ENCODE measurements at places on chromosomes 4 and X. TPM values are rescaled to one million over a fixed set of nuclear protein-coding genes. Genes with fewer than 3 reads are reported as not detected.

Gene MEPE
- total RNA-seq = not detected

Gene NXF2B
- not detected for total RNA-seq

Gene POF1B
- total RNA-seq = 0.05 TPM

Gene RASSF6
- total RNA-seq = 0.25 TPM

Gene TMEM47
- not detected for total RNA-seq

Gene CWH43
- not detected for total RNA-seq

Gene OPHN1
- total RNA-seq = not detected

Gene SPP1
- not detected for total RNA-seq

Gene SOWAHB
- not detected for total RNA-seq

Gene HHIP
- total RNA-seq = not detected

Gene GAB1
- total RNA-seq = 0.27 TPM

Gene CXCL10
- not detected for total RNA-seq

Gene KLHL13
- total RNA-seq = 0.19 TPM

Gene GPR50
- total RNA-seq = not detected

Gene NXF2
- total RNA-seq = not detected

Gene PASD1
- total RNA-seq = not detected

Gene BMPR1B
- total RNA-seq = not detected

Gene PAGE5
- not detected for total RNA-seq

Gene ARHGEF9
- total RNA-seq = 19.1 TPM

Gene IL2RG
- total RNA-seq = 213 TPM

Gene CXCL5
- total RNA-seq = not detected

Gene LRAT
- not detected for total RNA-seq

Gene CPLX1
- total RNA-seq = 1.5 TPM

Gene PNMA6E
- total RNA-seq = not detected

Gene USP17L11
- not detected for total RNA-seq

Gene CSN1S1
- total RNA-seq = not detected

Gene RAB9B
- 0.11 TPM for total RNA-seq

Gene SPANXN3
- not detected for total RNA-seq

Gene HNRNPD
- 235 TPM for total RNA-seq

Gene COL25A1
- total RNA-seq = 0.42 TPM

Gene SHISA3
- total RNA-seq = not detected

Gene ADGRG2
- not detected for total RNA-seq

Gene CYP4V2
- total RNA-seq = 12.7 TPM

Gene GPR82
- total RNA-seq = not detected

Gene RPS6KA6
- not detected for total RNA-seq

Gene SMR3B
- total RNA-seq = not detected

Gene SLC9B1
- 3.7 TPM for total RNA-seq

Gene NKX6-1
- not detected for total RNA-seq

Gene EOLA1
- 68.5 TPM for total RNA-seq

Gene ADH7
- total RNA-seq = not detected

Gene NSG1
- 10.4 TPM for total RNA-seq

Gene NOP14
- total RNA-seq = 21.8 TPM

Gene KIAA1210
- total RNA-seq = not detected

Gene GLUD2
- 0.31 TPM for total RNA-seq

Gene IL15
- 1.3 TPM for total RNA-seq
